ENCODE measurements at places on chromosomes 4 and X.

DNA sequence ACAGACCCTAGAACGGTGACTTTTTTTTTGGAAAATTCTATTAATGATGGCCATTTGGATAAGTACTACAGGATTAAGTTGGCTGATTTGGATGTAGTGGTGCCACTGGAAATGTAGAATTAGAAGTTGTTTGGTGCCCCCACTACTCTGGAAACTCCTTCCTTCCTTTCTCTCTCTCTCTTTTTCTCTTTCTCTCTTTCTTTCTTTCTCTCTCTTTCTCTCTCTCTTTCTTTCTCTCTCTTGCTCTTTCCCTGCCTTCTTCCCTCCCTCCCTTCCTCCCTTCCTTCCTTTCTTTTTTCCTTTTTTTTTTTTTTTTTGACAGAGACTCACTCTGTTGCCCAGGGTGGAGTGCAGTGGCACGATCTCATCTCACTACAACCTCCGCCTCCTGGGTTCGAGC is 2.7 kb downstream of the GAR1 start:
- DNase-seq, result no peak

- DNase-seq, result no peak
Measured at GRCh38 chr4:122224348-122224747, 72.2 kb downstream of the BLTP1 start.

GRCh38 chr4:19945979-19946380 is 305.7 kb upstream of the SLIT2 start:
- DNase-seq, result peak; percentile 23

DNA sequence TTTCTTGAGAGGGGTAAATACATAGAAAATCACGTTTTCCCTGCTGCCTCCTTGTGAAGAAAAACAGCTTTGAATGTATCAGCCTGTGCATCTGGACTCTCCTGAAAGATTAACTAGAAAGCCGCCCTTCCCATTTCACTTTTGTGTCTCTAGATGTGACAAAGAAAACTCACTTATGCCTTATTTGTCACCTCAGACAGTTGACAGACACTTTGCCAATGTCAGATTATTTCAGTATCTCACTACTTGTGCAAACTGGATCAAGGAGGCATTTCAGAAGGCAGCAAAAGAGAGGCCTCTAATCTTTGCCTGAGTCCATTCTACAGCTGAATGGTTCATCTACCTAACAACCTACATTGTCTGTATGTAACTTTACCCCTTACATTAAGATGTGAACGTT is 754.9 kb downstream of the RPA4 start:
- no peak for DNase-seq

GRCh38 chr4:119661231-119661630 is 32.6 kb upstream of the PDE5A start:
- no peak for DNase-seq

DNA sequence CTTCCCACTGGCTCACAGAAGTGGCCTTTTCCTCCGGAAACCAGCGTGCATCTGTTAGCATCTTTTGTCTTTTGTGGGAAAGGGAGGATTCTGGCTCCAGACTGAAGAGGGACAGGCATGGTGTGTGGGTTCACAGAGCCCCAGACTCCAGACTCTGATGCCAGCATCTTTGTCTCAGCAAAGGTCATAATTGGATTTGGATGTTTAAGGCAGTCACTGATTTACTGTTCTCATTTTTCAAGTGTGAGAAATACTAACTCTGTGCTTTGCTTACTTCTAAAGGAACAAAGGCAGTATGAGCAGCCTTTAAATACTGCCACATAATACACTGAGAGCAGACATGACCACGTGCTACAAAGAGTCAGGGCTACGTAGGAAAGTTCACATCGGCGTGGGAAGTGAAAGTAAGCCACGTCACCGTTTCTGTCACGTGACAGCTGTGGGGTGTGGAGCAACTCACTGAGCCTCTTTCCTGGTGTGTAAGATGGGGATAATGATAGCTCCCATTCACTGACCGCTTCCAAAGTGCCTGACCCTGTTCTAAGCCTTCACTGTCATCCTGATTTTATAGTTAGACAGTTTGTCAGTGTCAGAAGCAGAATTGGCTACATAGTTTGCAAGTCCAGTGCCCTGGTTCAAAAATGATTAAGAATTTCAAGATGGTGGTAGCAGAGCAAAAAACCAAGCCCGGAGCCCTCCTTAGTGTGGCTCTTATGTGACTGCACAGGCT is 24.8 kb upstream of the TMSB4X start:
- peak; percentile 89 for DNase-seq

DNA sequence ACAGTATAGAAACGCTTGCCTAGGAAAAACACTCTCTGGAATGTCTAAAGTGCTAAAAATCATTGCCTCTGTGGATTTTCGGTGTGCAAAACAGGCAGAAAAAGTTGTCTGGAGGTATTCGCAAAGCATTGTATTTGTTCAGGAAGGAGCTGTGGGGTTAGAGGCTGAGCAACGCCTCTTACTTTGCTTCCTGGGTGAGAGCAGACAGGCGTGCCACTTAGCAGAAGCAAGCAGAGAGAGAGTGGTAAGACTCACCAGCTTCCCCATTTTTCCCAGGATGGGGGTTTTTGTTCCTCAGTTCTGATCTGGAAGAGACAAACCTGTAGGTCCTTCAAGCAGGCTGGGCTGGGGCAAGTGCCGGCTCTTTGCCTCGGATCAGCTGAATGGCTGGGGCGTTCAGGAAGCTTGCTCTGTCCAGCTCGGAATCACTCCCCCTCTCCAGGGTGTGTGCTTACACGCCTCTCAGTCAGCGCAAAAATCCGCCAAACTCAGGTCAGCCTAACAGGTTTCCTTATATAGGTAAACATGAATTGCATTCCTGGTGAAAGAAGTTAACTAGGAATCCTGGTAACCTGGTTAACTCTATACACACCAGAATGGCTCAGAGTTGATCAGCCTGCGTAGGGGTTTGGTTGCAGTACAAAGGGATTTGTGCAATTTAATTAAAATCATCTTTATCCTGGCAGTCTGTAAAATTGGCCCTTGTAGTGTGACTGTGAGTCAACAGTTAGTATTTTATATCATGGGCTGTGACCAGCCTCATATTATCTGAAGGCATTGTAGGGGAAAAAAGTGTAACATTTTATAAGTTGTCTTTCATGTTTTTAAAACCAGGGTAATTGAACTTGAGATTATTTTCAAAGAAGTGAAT is 213.1 kb upstream of the MID1 start:
- peak; percentile 65 for DNase-seq

DNA sequence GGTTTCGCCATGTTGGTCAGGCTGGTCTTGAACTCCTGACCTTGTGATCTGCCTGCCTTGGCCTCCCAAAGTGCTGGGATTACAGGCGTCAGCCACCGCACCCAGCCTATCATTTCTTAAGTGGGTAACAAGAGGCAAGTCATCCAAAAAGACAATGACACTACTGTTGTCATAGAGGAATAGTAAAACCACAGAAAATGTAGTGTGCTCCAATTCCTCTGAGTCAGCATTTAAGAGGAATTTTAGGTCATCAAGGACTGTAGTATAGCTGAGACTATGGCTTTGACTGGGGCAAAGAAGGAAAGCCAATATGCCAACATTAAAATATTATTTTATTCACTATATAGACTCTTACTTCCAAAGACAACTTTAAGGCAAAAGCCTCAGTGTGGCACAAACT is 48.4 kb downstream of the ATP8A1 start:
- no peak for DNase-seq
